ENCODE measurements at places on chromosomes 5 and 9. TPM values are rescaled to one million over a fixed set of nuclear protein-coding genes. Genes with fewer than 3 reads are reported as not detected.
A peak's percentile ranks its signal among the peaks of the same experiment; 100 is the strongest.

DNA sequence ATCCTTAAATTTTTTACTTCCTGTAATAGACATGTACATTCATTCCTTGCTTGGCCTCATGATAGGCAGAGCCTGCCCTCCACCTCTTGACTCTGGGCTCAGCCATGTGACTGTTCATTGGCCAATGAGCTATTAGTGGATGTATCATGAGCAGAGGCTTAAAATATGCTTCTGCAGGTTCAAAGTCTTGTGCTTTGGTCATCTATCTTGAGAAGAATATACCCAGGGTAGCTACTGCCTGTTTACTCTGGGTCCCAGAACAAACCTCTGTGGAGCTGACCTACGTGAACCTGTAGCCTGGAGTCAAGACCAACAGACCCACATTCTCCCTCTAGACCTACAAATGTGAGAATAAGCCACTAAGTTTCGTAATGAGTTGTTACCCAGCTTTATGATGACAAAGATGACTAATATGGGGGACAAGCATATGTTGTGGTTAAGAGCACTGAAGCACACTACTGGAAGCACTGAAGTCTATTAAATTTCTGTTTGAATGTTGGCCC, 244.4 kb downstream of the MAST4 start:
- DNase-seq = no peak

DNA sequence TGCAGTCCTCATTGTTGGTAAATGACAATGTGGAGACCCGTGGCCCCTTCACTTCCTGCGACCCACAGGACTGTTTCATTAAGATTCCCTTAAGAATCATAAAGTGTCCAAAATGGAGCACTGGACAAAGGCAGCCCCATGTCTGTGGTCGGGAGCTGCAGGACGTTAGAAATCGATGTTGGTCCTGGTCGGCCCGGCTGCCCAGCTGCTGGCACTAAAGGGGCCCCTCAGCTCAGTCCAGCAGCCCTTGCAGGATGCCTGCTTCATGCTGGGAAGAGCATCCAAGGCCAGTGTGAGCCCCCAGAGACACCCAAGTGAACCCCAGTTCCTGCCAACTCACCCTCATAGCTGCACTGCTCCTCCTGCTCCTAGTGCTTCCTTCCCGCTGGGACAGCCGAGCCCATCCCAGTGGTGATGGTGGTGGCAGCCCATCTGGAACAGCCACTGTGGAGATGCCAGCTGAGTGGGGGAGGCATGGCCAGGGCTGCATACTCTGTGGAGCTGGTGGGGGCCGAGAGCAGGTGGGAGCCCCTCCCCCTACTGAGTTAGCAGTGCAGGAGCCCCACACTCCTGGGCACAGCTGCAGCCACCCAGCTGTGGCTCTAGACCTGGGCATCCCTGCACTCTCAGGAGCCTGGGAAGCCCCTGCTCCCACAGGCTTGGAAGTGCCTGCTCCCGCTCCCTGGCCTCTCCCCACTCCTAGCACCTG, 168.0 kb upstream of the IRX2 start:
- DNase-seq = no peak

The FOXD4 gene
- total RNA-seq = not detected

The ADAMTS13 gene
- total RNA-seq = 2.8 TPM

DNA sequence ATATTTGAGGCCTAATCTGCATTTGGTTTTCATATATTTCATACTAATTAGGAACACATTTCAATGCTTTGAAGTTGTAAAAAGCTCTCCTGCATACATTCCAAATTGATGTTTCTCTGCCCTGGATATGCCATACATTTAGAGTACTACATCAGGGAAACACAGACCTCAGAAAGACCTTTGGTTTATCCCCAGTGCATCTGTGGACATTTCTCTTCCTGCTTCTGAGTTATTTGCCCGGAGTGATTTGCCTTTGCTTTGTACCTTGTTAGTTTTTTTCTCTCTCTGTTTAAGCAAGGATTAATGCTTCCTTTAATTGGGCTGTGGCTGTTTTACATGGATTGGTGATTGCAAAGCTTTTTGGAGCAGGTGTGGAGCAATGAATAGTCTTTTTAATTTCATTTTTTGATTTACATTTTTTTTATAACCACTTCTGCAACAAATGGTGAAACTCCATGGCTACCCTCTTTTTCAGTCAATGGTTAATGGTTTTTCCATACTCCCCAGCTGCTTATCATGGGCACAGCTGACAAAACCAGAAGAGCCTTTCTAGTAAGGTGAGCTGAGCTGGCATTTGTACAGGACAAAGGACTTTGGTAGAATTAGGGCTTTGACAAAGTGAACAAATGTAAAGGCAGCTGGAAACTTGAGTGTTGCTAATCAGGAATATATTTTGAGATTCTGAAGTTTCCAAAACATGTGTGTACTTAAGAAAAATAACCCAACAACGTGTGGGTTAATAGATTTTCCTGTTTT, 54.2 kb downstream of the ZSWIM6 start:
- no peak for DNase-seq

GRCh38 chr5:123907349-123907748, 395.4 kb downstream of the CSNK1G3 start:
- no peak for DNase-seq

The TMOD1 gene
- total RNA-seq = 181 TPM

GRCh38 chr9:115391168-115391825, 273.3 kb upstream of the TNC start:
- no peak for DNase-seq

The TYRP1 gene
- total RNA-seq = 107 TPM

GRCh38 chr5:93724791-93725190, 16.6 kb downstream of the POU5F2 start:
- DNase-seq = no peak

The S1PR3 gene
- 8.4 TPM for total RNA-seq

- no peak for DNase-seq
Measured at GRCh38 chr9:111349766-111350165, 19.7 kb upstream of the OR2K2 start.

DNA sequence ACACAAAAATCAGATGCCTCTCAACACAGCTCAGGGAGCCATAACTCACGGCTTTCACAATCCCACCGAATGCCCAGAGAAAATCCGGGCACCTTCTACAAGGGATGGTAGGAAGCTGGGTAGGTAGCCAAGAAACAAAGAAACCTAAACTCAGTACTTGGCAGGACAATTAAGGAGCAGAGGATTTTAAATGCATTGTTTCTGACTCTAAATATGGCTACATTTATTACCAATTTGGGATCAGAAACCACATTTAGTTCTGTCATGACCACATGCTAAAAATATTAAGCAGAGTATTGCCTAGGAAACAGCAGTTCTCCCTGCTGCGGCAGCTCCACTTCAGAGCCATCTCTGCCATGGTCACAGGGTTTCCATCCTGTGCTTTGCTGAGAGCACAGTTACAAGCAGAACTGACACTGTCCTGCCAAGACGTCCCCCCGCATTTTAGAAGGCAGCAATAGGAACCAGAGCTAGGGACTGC, 57.5 kb downstream of the SIL1 start:
- no peak for DNase-seq

DNA sequence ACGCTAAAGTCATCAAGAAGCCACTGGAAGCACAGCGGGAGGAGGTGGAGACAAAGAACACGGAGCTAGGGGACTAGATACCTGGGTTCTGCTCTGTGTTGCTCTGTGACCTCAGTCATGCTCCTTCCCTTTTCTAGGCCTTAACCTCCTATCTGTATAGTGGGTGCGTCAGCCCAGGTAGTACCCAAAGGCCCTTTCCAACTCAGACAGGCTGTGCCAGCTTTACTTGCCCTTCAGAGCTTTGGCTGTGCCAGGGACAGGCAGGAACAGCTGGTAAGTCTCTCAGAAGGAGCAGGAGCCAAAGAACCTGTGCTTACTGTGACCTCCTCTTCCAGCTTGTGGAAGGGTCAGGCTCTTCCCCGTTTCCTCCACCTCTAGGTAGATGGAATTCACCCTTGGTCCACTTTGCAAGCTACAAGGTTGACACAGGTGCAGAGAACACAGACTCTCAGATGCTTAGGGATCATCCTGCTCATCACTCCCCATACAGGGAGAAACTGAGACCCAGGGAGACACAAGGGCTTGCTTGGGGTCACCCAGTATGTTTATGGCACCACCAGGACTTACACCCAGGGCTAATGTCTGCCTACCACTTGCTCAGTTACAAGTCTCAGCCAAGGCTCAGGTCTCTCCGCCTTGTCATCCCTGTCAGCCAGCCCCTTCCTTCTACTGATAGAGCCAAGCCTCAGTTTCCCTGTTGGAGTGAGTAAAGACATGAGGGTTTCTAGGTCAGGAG, 1.7 kb downstream of the CCDC69 start:
- DNase-seq = no peak

The QRFP gene
- not detected for total RNA-seq

The GMCL2 gene
- total RNA-seq = not detected

The DAB2 gene
- total RNA-seq = 24.6 TPM

- DNase-seq = peak; percentile 42
Measured at GRCh38 chr5:135135530-135136226, 101.7 kb upstream of the PITX1 start.

DNA sequence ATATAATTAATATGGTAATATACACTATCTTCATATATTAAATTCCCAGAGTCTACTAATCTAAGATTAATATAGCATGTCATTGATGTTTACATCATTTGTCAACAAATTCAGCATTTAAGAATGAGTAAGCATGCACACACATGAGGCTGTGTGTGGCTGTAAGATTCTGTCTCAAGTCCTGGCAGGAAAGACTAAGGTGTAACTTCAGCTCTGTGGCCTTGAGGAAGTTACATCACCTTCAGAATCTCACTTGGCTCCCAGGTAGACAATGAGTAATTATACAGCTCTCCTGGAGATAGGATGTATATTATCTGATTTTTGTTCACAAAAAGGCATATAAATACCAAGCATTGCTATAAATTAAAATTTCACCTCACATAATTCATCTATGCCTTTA, 119.4 kb upstream of the IQGAP2 start:
- DNase-seq = no peak

The DMRT2 gene
- not detected for total RNA-seq

DNA sequence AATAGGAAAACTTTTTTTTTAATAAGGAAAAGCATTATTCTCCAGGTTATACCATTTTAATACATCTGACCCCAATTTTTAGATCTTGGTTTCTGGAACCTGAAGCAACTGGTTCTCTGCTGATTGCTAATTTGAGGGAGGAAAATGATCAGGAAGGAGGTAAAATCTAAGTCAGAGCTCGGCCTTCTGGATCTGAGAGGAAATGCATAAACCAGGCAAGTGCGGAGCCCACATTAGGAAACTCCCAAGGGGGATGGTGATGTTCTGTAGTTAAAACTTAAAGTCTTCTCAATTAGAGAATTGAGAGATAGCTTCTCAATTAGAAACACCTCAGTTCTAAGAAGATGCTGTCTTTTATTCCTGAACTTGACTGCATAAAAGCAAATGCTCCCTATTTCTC, 113.5 kb downstream of the TSSK1B start:
- no peak for DNase-seq

The PSD2 gene
- not detected for total RNA-seq

The COL23A1 gene
- total RNA-seq = 17.1 TPM

DNA sequence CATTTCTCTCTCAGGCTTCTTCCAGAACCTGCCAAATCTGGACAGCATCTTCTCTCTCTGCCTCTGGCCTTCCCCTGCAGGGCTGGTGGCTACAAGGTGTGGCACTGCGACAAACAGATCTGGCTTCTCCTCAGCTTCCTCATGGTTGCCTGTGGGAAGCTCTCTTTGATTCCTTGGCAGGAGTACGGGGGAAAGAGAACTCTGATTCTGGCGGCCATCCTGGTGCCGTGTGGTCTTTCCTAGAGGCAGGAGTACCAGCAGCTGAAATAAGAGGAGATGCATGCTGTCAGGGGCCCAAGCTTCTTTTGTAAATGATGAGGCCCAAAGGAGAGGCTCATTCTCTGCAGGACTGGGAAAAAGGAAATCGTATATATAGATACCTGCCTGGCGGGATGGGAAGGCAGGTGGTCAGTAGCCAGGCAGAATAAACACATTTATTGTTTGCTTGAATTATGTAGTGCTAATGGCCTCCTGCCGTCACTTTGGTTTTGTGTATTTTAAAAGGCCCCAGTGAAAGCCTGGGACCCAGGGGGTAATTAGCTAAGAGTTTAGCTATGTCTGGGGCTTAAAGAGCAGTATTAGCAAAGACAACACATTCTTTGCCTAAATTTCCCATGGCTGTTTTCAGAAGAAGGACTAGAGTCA, at the start of gene CER1:
CER1 (minus strand) TSS at position 343 of the 645 bp plus-strand sequence; CDS start at position 282, 61 bp downstream.
- DNase-seq = no peak

The MARCOL gene
- total RNA-seq = not detected

The ARID3C gene
- not detected for total RNA-seq

The SEMA4D gene
- total RNA-seq = 12.8 TPM

DNA sequence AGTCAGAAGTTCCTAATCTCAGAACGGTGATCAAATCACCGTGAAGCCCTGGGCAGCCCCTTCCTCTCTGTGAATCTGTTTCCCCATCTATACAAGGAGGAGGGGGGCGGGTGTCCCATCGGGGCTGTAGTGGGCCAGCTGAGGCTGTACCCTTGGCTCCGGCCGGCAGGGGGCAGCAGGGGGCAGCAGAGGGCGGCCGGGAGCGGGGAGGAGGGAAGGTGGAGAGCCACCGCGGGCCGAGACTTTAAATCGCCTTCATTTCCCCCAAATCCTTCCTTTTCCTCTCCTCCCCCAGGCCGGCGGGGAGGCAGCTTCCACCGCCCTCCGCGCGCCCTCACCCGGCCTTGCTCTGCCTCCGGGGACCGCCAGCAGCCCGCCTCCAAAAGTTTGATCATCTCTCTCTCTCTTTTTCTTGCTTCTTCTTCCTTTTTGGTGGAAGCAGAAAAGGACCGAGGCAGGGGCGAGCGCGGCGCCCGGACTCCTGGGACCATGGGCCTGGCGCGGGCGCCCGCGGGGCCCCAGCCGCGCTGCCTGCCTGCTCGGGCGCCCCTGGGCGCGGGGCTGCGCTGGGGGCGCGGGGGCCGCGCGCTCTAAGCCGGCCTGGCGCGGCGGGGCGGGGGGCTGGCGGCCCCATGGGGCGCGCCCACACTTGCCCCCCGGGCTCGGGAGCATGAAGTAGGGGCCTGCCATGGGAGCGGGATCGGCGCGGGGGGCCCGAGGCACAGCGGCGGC, at the start of gene COL27A1:
COL27A1 (plus strand) TSS at position 275 of the 732 bp plus-strand sequence; CDS start at position 689, 414 bp downstream.
- DNase-seq = peak; percentile 80

The CAMK4 gene
- total RNA-seq = not detected

DNA sequence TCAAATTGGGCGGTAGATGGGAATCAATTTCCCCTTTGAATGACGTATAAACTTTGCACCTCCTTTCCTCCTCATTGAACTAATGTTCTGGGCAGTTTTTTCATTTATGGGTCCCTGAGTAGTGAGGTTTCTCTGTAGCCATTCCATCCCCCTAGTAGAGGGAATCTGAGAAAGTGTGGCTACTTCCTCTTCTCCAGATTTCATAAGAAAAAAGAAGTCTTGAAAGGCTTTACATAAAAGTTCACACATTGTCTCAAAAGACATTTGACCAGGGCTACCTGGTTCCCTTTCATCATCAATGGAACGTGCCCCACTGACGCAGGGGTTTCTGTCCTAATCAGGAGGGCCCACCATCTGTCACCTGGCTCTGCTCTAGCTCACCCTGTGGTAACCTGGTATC, 57.3 kb downstream of the CTSL start:
- no peak for DNase-seq

DNA sequence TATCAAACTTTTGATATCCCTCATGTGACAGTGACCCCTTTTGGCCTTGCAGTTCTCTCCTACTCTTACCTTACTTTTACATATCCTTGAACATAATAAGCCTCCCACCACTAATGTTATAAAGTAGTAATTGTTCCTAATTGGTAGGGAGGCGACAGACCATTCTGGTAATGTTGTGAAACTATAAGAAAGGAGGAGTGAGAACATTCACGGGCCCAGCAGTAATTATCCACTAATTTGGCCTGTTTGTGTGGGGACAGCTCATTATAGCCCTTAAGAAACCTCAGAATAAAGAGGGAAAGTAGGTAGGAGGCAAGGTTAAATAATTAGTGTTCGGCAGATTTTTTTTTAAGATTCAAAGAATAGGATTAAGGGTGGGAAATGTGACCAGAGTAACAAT, 1046.5 kb upstream of the ARRDC3 start:
- no peak for DNase-seq

The PCDHB15 gene
- 5.6 TPM for total RNA-seq

The BTNL8 gene
- 0.17 TPM for total RNA-seq

All from heart left ventricle (tissue), 16 donors.